DND-41 (cell line): ENCODE measurements at places on chromosomes 3 and 15.
A peak's percentile ranks its signal among the peaks of the same experiment; 100 is the strongest.

DNA sequence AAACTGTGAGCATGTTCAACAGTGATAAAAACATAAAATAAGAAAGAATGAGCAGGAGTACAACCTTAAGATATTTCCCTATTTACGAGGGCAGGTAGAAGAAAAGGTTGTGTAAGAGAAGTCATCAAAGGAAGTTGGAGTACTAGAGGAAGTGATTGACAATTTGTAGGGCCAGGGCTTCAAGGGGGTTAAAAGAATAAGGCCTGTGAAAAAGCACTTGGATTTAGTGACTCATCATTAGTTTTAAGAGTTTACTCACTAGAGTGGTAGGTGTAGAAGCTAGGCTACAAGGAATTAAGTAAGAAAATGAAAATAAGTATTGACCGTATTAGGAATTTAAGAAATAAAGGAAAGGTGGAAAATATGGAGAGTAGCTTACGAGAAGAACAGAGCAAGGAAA, 23.6 kb downstream of the KCNMB3 start:
- DNase-seq = no peak

GRCh38 chr3:64163755-64164148, 61.5 kb downstream of the PRICKLE2 start:
- no peak for DNase-seq

DNA sequence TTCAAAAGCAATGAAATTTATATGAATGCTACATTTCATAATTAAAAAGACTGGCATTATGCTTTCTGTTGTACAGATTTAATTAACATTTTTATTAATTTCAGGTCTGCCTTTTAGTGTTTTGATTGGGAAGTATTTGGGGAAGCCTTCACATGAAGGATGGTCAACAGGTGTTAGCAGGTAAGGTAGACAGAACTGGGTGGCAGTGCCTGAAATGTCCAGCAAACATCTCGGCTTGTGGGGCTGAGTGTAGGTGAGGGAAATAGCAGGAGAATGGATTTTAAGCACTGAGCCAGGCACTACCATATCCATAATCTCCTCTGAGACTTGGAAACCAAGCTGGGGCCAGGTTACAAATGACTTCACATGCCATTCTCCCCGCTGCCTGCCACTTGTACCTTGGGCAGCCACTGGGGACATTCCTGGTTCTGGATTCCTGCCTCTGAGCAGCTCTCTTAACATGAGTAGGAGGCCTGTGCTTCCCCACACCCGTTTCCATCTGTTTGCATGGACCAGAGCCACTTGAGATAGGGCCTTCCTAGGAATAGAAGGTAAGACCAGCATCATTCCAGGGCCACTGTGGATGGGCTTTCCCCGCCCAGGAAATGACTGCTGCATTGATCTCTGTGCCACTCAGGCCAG, 125.9 kb upstream of the HES1 start:
- DNase-seq = no peak

- no peak for DNase-seq
Observed at GRCh38 chr3:161940621-161940965, 444.0 kb downstream of the OTOL1 start.

DNA sequence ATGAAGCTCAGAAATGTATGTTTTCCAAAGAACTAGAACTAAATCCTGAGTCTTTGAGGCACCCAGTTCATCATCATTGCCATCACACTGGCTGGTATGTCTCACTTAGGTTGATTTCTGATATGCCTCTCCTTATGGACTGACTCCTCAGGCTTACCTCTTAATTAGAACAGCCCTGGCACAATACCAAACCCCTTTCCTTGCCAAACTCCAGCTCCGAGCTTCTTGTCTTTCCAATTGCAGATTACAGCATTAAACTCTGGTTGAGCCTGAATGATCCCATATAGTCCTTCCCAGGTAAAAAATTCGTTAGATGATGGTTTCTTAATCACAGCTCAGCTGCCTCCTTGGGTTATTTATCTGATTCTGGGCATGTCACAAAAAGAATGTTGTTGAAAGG, 66.3 kb downstream of the RTP4 start:
- DNase-seq = no peak

DNA sequence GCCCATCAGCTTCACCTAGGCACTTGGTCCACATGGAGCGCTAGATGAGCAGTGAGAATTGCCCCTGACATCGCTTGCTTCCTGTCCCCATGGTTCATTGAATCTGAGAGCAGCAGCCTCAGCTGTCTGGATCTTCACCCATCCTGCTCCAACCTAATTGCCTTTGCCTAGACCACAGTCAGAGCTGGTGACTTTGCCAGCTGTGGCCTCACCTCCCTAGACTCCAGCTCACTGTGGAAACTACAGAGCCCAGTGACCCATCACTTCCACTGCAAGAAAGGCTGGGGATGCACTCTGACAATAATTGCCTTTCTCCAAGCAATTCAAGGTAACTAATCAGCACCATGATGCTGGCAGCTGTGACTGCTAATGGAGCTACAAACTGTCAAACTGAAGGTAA, 30.6 kb upstream of the SLC6A1 start:
- no peak for DNase-seq

DNA sequence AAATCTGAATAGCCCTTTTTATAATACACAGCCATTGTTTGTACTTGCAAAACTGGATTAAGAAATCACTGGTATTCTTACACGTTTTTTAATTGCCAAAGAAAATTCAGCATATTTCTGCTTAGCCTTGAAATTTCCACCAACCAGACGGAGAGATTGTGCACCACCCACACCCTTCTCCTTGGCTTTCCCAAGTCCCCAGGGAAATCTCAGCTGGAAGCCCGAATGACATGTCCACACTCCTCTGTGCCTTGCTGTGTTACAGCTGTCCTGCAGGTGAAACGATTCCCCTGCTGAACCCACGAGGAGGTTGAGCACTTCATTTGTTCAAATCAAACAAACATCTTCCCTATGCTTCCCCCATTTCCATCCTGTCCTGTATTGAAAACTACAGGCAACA, 49.6 kb upstream of the PPARG start:
- no peak for DNase-seq

DNA sequence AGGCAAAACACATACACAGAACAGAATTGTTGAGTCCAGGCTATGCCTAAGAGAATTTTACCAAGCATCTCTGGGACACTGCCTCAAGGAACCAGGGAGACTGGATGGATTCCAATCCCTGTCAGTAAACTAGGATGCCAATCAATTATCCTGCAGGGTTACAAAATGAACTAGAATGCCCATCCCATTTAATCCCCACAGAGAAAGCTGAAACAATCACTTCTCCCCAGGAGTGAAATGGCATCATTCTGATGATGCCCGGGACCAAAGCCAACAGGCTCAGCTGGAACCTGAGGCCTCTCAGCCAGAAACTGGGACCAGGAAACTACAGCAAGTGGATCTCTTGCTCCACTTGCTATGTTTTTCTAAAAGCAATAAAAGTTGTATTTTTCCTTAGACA, 130.0 kb upstream of the TJP1 start:
- DNase-seq = no peak

DNA sequence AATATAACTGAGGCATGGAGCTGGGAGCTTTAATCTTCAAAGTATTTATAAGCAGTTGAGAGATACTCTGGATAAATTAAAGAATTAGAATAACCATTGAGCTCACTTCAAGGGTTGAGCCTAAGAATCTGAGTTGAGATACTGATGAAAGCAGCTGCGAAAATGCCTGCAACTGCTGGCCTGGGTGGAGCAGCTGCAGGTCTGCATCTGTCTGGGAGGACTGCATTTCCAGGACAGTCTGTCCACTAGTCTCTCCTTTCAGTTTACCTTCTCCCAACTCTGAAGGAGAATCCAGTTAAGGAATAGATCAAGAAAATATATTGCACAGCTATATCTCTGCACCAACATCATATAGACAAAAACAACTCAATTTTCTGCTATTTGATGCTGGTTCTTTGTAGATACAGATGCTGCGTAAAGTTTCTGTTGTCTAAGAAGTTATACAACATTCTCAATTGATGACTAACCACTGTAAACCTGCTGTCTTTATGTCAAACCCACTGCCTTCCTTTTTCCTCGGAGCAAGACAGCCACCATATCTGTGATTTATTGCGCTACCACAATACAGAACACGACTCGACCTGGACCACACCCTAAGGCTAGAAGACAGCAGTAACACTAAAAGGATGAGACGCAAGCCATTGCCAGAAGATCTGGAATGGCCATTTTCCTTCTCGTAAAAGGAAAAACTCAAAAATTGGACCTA, 245.1 kb downstream of the MAGI1 start:
- no peak for DNase-seq

- DNase-seq = no peak
Observed at GRCh38 chr3:65231544-65231943, 543.7 kb upstream of the ADAMTS9 start.

DNA sequence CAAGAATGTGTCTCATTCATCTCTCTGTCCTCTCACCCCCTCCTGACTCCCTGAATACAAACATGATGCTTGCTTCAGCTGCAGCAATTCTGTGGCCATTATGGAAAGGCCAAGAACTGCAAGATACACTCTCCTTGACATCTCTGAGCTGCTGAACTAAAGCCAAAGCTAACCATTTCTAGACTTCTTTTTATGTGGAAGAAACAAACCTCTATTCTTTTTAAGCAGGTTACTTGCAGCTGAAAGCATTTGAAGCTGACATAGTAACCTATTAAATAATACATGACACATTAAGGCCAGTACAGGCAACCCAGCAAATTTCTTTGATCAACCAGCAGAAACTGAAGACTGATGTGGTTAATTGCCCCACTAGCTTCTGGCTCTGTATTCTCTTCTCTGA, 17.5 kb downstream of the FHIT start:
- DNase-seq = no peak

- no peak for DNase-seq
Observed at GRCh38 chr3:194989241-194989640, 281.7 kb downstream of the XXYLT1 start.

DNA sequence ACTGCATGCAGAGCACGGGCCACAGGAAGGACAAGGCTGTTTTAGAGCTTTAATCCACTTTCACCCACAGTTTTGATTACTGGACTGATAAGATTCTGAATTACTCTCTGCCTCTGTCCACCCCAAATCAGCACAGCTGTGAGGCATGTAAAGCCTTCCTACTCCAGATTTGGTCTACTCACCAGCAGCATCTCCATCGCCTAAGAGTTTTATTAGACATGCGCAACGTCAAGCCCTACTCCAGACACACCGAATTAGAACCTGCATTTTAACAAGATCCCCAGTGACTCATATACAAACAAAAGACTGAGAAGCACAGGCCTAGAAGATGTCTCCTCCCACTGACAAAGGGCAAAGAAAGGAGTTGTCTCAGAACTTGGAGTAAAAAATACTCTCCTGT, 221.2 kb downstream of the TUSC7 start:
- DNase-seq = no peak

GRCh38 chr15:51496246-51496645, 126.3 kb downstream of the DMXL2 start:
- no peak for DNase-seq

DNA sequence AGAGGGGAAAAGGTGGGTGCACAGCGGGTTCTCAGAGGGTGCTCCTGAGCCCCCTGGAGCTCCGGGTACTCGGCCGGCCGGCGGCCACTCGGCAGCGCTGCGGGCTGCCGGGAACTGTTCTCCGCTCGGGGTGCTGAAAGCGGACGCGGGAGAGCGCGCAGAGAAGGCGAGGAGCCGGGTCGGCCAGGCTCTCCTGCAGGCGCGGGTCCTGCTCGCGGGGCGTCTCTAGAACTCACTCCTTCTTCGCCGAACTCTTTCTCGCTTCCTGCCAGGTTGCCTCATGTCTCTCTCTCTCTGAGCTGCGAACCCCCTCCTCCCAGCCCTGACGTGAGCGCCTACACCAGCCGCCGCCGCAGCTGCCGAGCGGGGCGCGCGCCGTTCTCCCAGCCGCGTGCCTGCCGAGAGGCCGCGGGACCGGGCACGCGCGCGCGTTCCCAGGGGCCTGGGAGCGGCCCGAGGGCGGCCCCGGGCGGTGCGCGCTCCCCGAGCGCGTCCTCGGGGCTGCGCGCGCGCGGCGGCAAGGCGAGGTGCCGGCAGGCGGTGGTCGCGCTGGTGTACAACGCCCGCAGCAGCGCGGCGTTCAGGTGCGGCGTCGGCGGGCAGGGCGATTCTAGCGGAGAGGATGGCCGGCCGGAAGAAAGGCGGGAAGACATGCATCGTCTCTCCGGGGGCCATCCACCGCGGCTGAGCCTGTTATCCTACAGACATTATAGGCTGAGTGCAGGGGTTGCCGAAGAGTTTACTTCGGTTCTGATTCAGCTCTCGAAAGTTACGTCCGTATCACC, at the start of gene PEX5L:
TSS of gene PEX5L (minus strand) at position 267 of the 785 bp plus-strand sequence. CDS start 338 bp downstream, outside the sequence.
- peak; percentile 88 for DNase-seq

DNA sequence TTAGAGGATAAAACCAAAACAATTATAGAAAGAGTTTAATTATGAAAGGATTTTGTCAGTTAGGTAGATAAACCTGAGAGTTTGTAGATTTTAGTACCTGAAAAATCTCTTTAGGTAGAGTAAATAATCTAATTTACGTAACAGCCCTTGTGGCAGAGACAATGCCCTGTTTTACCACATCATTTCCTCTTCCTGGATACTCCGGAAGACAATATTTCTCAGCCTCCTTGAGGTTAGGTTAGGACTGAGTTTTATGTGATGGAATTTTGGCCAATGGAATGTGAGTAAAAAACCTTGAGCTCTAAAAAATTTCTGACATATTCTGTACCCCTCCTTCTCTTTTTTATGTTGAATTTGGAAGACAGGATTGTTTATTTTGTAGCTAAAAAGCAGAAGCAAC, 50.7 kb upstream of the TPRG1 start:
- no peak for DNase-seq

GRCh38 chr15:65666257-65666656, 44.5 kb downstream of the SLC24A1 start:
- no peak for DNase-seq

DNA sequence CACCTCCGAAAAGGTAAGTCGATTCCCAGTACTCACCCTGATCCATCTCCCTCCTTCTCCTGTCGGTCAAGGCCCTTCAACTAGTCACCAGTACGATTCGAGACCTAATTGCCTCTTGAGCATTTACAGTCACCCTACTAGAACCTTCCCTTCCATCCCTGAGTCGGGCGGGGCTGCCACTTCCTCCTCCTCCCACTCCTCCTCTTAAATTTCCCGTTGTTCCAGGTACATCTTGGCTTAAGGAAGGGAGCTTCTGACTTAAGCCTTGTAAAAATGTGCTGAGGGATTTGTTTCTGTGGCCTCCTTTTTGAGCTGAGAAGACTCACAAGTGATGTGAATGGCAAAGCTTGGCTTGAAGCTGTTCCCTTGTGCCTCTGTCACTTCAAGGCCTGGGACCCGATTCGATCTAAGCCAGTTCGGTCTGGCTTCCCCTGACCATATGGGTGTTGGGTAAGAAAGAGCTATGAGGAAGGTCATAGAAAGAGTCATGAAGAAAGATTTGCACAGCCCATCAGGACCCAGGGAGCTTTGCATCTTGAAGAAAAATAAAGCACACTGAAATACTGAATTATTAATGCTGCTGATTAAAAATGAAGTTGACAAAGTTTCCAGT, 28.1 kb downstream of the LCMT2 start:
- DNase-seq = no peak

- no peak for DNase-seq
Observed at GRCh38 chr3:183638101-183638852, 2.9 kb downstream of the KLHL24 start.

DNA sequence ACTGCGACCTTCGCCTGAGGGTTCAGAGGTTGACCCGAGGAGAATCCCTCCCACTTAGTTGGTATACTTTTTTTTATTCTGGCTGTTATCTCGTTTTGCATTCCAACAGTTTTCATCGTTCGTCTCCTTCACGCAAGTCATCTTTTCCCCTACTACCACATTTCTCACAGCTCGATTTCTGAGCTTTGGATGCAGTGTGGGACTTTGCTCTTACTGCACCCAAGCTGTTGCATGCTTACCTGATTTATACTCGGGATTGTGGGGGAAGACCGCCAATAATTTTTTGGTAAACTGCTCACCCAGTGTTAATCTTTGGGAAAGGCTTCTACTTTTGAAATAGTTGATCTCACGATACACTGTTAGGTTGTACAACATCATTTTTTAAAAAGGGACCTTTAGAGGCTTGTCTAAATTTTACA, 702 bp downstream of the TBC1D23 start:
- no peak for DNase-seq
